ENCODE measurements at places on chromosomes 2 and 18.

DNA sequence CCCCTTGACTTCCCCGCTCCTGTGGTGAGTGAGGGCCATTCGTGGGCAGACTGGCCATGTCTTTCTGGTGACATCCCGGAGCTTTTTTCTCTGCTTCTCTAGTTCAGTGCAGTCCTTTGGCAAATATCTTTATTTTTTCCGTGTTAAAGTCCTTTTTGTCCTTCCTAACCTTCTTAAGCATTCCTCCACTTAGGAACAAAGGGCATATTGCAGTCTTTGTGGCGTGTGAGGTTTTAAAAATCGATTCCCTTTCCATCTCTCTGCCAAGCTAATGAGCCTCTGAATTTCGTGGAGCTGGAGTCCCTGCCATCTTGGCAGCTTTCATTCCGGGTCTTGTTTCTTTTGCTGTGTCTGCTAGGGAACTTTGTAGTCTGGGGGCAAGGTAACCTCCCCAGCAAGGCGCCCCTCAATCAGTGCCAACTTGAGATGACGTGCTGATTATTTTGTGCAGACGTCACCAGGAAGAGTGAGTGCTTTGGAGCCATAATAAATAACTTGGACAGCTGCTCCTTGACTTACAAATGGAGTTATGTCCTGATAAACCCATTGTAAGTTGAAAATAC is 5.1 kb downstream of the CNNM3 start:
- no peak for DNase-seq

- peak; percentile 8 for DNase-seq
These were observed 455.5 kb upstream of the MEIS1 start for GRCh38 chr2:65979446-65979845.

DNA sequence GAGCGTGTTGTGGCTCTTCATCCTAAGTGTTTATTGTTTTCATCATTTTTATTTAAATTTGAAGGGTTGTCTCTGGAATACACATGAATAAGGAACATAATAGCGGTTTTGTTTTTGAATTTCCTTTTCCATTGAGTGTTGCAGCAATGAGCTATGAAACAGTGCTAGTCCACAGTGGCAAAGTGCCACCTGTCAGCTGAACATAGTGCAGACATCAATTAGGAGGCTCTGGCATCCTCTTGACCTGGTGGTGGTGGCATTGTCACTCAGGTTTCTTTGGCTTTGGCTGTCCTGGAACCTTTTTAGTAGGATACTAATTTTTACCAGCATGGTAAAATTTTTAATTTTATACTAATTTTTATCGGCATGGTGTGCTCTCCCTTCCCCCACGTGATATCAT is 63.2 kb downstream of the UGGT1 start:
- DNase-seq: no peak

GRCh38 chr2:197078535-197078934 is 152.0 kb upstream of the PGAP1 start:
- no peak for DNase-seq

GRCh38 chr2:120764991-120765677 is 29.5 kb downstream of the GLI2 start:
- no peak for DNase-seq

Data from skin of body (tissue), 3 donors.